Sigmoid colon (tissue), 7 donors: ENCODE measurements at places on chromosomes 11 and 22. TPM values are rescaled to one million over a fixed set of nuclear protein-coding genes. Genes with fewer than 3 reads are reported as not detected.

Gene MMP1
- total RNA-seq, result 1.8 TPM

DNA sequence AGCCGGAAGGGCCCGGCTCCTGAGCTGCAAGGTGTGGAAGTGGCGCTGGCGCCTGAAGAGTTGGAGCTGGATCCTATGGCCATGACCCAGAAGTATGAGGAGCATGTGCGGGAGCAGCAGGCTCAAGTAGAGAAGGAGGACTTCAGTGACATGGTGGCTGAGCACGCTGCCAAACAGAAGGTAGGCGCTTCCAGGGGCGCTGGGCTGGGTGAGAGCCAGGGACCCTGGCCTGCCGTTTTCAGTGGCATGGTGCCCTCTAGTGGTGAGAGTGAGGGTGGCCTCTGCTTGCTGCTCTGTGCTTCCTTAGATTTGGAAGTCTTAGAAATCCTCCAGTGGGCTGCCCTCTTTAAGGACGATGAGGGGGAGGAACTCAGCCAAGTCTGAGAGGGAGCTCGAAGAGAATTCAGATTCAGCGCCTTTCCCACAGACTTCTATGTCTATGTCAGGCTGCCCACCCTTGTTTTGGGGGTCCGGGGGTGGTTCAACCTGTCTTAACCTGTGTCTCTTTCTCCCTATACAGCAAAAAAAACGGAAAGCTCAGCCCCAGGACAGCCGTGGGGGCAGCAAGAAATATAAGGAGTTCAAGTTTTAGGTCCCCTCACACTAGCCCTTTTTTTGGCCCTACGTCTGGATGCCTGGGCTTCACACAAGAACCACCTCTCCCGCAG is 1.8 kb upstream of the PACS1 start:
- peak overlapping the region; percentile 88 for H3K27ac ChIP-seq
- peaks cover 59% of the 10 kb centered on the region for H3K36me3 ChIP-seq
- peaks cover 36% of the 10 kb centered on the region for H3K4me1 ChIP-seq
- H3K4me3 ChIP-seq, result no peak overlapping the region
- no peaks in the 10 kb centered on the region for H3K27me3 ChIP-seq

- no peak for DNase-seq
- H3K4me1 ChIP-seq, result no peaks in the 10 kb centered on the region
- H3K27me3 ChIP-seq, result no peaks in the 10 kb centered on the region
- peaks cover 26% of the 10 kb centered on the region for H3K36me3 ChIP-seq
- no peak overlapping the region for H3K27ac ChIP-seq
Observed at GRCh38 chr22:29275819-29276565, 7.9 kb downstream of the EWSR1 start.

Gene CALCA
- not detected for total RNA-seq

DNA sequence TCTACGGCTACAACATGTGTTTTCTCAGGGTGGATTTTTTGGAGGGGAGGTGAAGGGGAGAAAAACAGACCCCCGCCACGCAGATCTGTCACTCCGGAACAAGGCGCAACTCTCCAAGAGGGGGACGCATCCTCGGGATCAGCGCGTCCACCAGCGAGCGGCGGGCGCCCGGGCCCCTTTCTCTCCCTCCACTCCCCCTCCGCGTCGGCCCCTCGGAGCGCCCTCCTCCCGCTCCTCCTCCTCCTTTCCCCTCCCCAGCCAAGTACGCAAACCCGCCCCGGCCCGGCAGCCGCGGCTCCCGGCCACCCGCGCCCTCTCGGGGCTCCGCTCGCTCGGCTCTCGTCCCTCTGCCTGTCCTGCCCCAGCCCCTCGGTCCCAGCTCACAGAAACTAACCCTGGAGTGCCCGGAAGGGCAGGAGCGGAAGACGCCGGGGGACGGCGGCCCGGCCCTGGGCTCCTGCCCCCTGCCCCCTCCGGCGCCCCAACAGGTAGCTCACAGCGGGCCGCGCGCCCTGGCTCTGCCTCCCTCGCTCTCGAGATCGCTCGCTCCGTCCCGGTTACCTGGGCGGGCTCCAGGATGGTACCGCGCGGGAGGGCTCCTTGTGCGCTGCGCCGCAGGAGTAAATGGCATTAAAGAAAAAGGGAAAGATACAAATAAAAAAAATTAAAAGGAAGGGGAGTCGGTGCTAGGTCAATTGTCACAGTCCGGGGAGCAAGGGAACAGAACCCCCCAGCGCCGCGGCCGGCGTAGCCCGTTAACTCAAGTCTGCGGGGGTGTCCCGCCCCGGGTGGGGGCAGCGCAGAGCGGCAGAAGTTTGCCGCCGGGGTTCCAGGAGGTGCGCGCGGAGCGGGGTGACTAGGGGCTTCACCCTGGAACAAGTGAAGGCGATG is 131.4 kb upstream of the C11orf58 start:
- H3K27ac ChIP-seq, result peak overlapping the region; percentile 68
- DNase-seq, result peak; percentile 67
- H3K27me3 ChIP-seq, result peaks cover 100% of the 10 kb centered on the region
- H3K4me3 ChIP-seq, result peak overlapping the region; percentile 52

GRCh38 chr11:74806267-74806666 is 57.6 kb downstream of the RNF169 start:
- no peaks in the 10 kb centered on the region for H3K27me3 ChIP-seq
- DNase-seq, result no peak
- H3K36me3 ChIP-seq, result no peaks in the 10 kb centered on the region
- no peaks in the 10 kb centered on the region for H3K4me1 ChIP-seq
- no peak overlapping the region for H3K27ac ChIP-seq

DNA sequence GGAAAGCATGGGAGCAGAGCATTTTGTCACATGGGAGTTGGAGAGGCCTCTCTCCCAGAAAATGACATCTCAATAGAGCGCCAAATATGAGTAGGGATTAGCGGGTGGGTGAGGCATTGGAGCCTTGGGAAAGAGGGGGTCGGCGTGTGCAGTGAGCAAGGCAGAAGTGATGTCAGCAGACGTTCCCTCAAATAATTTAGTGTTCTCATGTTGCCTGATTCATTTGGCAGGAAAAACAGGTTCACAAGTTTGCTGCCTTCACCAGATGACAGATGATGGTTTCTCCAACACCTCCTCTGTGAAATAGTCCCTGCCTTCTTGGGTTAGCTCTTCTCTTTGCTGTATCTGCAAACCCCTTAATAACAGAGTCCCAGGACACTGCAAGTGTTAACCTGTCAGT is 118.5 kb upstream of the ARHGAP20 start:
- DNase-seq, result no peak
- H3K27me3 ChIP-seq, result no peaks in the 10 kb centered on the region
- no peaks in the 10 kb centered on the region for H3K36me3 ChIP-seq
- H3K27ac ChIP-seq, result no peak overlapping the region

Gene OSBP
- 41.5 TPM for total RNA-seq

Gene DDX25
- total RNA-seq, result 0.16 TPM

Gene NAALADL1
- 45.7 TPM for total RNA-seq

- H3K27ac ChIP-seq, result no peak overlapping the region
- no peak overlapping the region for H3K4me3 ChIP-seq
Observed at GRCh38 chr22:35505399-35506258, 35.0 kb upstream of the RASD2 start.

DNA sequence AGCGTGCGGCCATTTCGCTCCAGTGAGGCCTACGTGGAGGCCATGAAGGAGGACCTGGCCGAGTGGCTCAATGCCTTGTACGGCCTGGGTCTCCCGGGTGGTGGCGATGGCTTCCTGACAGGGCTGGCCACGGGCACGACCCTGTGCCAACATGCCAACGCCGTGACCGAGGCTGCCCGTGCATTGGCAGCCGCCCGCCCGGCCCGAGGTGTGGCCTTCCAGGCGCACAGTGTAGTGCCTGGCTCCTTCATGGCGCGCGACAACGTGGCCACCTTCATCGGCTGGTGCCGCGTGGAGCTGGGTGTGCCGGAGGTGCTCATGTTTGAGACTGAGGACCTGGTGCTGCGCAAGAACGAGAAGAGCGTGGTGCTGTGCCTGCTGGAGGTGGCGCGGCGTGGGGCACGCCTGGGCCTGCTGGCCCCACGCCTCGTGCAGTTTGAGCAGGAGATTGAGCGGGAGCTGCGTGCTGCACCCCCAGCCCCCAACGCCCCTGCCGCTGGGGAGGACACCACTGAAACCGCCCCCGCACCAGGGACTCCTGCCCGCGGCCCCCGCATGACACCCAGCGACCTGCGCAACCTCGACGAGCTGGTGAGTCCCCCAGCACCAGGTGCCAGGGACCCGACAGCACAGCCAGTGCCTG is 1.8 kb downstream of the GAS2L1 start:
- H3K27me3 ChIP-seq, result peaks cover 2% of the 10 kb centered on the region
- H3K4me1 ChIP-seq, result peaks cover 70% of the 10 kb centered on the region
- H3K4me3 ChIP-seq, result peak overlapping the region; percentile 94
- H3K27ac ChIP-seq, result peak overlapping the region; percentile 86

DNA sequence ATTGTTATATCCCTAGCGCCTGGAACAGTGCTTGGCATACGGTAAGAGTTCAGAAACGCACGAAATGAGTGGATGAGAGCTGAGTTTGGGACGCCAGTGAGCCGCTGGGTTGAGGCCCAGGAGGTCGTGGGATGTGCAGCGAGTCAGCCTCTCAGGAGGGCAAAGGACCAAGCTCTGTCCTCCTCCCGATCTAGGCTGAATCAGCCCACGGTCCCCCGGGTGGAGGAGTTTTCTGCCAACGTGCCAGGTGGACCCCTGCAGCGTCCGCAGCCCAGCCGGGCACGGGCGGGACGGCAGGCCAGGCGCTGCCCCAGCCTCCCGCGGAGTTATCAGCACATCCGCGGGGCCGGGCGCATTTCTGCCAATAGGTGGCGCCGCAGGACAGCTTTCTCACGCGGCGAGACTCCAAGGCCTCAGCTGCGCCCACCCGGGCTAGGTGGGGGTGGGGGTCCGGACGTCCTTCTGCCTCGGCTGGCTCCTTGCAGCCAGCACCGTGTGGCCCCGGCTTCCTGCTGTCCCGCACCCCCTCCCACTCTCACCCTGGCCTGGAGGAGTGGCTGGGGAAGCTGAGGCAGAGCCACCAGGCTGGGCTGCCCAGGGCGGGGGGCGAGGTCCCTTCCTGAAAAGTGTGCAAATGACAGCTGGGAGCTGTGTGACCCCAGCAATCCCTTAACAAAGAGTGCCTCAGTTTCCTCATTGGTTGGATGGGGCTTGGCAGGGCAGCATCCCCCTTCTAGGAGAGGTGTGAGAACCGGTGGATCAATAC is 2.2 kb upstream of the RPS19BP1 start:
- peak; percentile 92 for DNase-seq
- H3K4me1 ChIP-seq, result no peaks in the 10 kb centered on the region
- H3K36me3 ChIP-seq, result peaks cover 1% of the 10 kb centered on the region
- H3K27me3 ChIP-seq, result no peaks in the 10 kb centered on the region
- H3K4me3 ChIP-seq, result no peak overlapping the region
- H3K27ac ChIP-seq, result no peak overlapping the region

Gene WT1
- total RNA-seq, result 1.5 TPM

Gene MYOD1
- total RNA-seq, result not detected

DNA sequence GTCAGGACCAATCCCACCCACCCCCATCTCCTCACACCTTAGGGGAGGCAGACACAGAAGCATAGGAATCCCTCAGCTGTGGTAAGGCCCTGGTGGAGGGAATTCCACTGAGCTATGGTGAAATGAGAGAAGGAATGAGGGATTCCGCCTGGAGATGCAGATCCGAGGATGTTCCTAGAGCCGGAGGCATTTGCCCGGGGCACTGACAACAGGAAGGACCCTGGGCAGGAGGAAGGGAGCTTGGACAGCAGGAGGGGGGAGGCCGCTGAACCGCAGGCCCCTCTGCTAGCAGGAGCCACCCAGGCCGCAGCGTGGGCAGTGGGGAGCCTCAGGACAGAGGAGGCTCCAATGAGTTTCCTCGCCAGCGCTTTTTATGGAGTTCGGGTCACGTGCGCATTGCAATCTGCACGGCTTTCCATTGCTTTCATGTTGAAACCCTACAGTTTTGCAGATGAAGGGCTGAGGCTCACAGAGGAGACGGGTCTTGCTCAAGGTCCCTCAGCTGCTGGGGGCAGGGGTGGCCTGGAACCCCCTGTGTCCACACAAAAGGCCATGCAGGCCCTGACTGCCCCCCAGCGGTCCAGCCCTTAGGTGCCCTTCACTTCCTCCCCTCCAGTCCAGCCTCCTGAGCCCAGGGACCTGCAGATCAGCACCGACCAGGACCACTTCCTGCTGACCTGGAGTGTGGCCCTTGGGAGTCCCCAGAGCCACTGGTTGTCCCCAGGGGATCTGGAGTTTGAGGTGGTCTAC is 15.5 kb downstream of the CSF2RB start:
- H3K27ac ChIP-seq, result no peak overlapping the region
- no peaks in the 10 kb centered on the region for H3K36me3 ChIP-seq
- H3K4me1 ChIP-seq, result no peaks in the 10 kb centered on the region
- H3K27me3 ChIP-seq, result no peaks in the 10 kb centered on the region
- peak; percentile 47 for DNase-seq

DNA sequence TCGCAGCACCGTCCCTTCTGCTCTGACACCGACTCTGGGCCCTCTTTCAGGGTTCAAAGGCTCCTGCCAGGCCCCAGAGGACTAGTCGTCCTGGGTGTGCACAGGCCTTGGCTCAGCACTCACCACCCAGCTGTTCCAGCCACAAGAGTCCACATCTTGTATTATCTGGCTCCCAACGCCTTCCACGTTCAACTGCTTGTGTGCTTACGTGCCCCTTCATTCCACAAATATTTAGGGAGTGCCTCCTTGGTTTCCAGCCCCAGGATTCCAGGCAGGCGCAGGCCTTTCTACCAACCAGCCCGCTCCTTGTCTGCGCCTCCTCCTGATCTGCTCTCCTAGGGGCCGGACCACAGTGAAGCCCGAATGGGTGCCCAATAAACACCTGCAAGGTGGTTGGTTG is 70.9 kb downstream of the SCUBE1 start:
- no peaks in the 10 kb centered on the region for H3K27me3 ChIP-seq
- H3K4me3 ChIP-seq, result no peak overlapping the region
- DNase-seq, result no peak
- H3K4me1 ChIP-seq, result no peaks in the 10 kb centered on the region
- no peak overlapping the region for H3K27ac ChIP-seq

DNA sequence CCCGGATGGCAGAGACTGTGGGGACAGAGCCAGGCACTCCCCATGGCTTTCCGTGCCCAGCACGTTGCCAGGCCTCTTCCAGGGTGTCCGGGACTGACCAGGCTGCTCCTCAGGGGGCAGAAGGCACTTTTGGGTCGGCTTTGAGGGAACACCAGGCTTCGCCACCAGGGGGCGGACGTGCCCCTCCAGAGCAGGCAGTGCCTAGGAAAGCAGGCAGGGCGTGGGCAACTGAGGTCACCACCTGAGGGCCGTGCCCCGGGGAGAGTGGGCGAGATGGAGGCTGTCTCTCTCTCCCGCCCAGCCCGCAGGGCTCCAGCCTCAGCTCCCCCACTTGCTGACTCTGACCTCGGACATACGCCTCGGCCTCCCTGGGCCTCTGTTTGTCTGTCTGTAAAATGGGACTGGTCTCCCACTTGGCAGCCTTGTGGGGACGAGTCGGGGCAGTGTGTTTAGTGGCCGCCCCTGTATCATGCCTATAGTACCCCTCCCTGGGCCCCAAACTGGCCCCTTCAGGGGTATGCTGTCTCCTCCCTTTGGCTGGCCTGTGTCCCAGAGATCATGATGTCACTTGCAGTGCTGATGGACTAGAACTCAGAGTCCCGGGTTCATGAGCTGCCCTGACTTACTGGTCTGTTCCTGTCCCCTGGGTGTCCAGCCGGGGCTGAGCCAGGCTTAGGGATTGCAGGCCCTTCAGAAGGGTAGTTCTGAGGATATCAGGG is 4.4 kb upstream of the PRR5 start:
- no peak overlapping the region for H3K4me3 ChIP-seq
- no peaks in the 10 kb centered on the region for H3K4me1 ChIP-seq
- no peaks in the 10 kb centered on the region for H3K36me3 ChIP-seq
- peak overlapping the region; percentile 49 for H3K27ac ChIP-seq
- H3K27me3 ChIP-seq, result peaks cover 4% of the 10 kb centered on the region

GRCh38 chr11:127339376-127339775 is 338.8 kb upstream of the KIRREL3 start:
- no peak for DNase-seq
- H3K27ac ChIP-seq, result no peak overlapping the region
- no peak overlapping the region for H3K4me3 ChIP-seq
- H3K4me1 ChIP-seq, result no peaks in the 10 kb centered on the region

- H3K4me3 ChIP-seq, result no peak overlapping the region
- peaks cover 5% of the 10 kb centered on the region for H3K36me3 ChIP-seq
- H3K27ac ChIP-seq, result no peak overlapping the region
- H3K27me3 ChIP-seq, result no peaks in the 10 kb centered on the region
- DNase-seq, result no peak
- H3K4me1 ChIP-seq, result no peaks in the 10 kb centered on the region
Observed at GRCh38 chr11:113817162-113817561, 37.6 kb downstream of the CLDN25 start.
